ENCODE measurements at places on chromosomes 1 and 21.

DNA sequence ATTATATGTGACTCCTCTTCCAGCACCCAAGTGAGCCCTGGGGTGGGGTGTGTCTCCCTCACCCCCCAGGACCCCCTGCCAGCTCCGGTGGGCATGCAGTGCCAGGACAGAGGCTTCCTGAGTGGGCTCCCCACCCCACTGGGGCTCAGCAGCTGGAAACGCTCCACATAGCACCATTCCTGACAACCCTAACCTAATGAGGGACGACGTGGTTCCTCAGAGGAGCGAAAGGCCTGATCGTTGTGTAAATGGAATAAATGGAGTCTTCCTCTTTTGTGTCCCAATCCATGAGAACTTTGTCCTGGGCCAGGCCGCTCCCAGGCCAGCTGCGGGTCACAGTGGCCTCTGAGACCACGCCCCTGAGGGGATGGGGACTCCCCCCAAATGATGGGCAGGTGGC lies 1.8 kb upstream of the TSPEAR start:
- no peak for DNase-seq

DNA sequence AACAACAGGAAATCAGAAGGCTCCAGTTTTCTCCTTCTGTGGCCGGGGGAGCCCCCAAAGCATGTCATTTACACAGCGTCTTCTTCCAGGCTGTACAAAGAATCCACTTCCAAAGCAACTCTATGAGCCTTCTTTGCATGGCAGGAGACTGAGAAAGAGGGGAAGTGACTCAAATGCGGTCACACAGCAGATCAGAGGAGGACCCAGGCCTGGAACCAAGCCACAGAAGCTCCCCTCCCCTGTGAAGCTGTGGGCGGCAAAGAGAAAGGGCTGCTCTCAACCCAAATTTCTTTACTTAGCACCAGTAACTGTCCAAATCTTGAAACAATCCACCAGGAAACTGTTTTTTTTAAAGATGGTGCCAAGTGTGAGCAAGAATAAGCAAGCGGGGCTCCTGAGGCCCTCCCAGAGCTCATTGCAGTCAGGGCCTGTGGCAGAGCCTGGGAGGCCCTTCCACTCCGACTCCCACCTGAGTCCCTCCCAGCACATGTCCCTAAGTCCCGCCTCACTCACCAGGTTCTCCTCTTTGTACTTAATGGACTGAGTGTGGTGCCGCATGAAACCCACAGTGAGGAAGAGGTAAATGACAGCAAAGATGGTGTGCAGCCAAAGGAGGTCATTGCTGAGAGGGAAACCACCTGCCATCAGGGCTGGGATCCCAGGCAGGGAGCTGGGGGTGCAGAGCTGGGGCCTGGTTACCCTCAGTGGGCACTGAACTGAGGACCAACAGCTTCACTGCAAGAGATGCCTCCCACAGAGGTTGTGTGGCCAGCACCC lies 15.9 kb downstream of the TMEM63A start:
- DNase-seq = peak; percentile 41

DNA sequence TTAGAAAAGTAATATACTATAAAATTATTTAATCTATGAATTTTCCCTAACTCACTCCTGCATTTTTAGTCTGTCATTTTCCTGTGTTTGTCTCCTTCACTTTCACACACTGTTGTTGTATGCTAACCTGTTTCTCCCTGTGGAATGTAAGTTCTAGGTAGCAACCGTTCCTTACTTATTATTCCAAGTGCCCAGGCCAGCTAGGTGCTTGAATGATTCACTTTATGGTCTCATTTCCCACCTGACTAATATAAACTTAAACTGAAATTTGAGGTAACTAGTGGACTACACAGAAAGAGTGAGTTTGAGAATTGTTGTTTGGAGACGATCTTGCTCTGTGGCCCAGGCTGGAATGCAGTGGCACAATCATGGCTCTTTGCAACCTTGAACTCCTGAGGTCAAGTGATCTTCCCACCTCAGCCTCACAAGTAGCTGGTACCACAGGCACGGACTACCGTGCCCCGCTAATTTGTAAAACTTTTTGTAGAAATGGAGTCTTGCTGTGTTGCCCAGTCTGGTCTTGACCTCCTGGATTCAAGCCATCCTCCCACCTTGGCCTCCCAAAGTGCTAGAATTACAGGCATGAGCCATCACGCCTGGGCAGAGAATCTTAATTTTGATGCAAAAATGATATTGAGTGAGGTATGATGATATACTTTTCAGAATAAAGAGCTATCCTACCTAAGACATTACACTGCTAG lies 1.9 kb downstream of the ZYG11B start:
- no peak for DNase-seq

GRCh38 chr1:106912131-106912530 lies 144.3 kb upstream of the PRMT6 start:
- DNase-seq = no peak

GRCh38 chr1:40668769-40669525 lies 3.5 kb upstream of the RIMS3 start:
- DNase-seq = peak; percentile 80
